ENCODE measurements at places on chromosomes 7 and 10.

DNA sequence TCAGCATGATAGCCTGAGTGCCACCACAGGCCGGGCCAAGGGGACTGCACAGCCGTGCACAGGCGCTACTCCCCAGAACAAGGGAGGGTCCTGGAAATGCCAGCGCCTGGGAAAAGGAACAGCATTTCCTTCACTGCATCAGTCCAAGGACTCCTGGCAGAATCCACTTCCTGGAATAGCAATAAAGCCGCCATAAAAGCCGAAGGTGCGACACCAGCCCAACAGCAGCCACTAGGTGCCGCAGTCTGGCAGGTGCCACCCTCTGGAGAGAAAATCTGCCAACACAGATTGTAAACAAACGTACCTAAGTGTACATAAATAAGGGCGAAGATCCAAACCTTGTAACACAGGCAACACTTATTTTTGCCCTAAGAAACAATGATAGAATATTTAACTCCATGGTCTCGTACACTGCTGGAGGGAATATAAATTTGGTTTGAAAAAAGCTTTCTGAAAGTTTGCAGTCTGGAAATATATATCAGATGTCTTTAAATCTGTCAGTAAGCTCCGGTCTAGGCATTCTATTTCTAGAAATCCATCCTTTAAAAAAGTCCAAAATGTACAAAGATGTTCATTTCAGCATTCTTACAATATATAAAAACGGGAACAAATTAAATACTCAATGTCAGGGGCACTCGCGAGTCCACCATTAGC is 22.2 kb downstream of the VOPP1 start:
- no peak for DNase-seq

- no peak for DNase-seq
Measured at GRCh38 chr10:70596110-70596798, 6.3 kb downstream of the PRF1 start.

- no peak for DNase-seq
Measured at GRCh38 chr7:107274506-107274905, 105.7 kb downstream of the HBP1 start.

GRCh38 chr10:94299417-94299816 is 63.3 kb downstream of the NOC3L start:
- no peak for DNase-seq
